ENCODE measurements at places on chromosomes 16 and 17.
A peak's percentile ranks its signal among the peaks of the same experiment; 100 is the strongest.

DNA sequence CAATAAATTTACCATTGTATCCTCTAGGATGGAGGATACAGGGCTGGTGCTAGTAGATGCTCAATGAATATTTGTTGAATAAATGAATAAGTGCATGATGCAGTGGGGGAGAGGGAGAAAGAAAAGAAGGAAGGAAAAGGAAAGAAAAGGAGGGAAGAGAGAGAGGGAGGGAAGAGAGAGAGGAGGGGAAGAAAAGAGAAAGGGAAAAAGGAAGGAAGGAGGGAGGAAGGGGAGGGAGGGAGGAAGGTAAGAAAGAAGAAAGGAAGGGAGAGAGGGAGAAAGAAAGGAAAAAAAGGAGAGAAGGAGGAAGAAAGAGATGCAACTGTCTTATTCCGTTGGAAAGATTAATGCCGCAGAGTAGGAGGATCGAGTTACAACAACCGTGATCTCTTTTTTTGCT is 30.4 kb downstream of the HSBP1 start:
- DNase-seq = no peak

DNA sequence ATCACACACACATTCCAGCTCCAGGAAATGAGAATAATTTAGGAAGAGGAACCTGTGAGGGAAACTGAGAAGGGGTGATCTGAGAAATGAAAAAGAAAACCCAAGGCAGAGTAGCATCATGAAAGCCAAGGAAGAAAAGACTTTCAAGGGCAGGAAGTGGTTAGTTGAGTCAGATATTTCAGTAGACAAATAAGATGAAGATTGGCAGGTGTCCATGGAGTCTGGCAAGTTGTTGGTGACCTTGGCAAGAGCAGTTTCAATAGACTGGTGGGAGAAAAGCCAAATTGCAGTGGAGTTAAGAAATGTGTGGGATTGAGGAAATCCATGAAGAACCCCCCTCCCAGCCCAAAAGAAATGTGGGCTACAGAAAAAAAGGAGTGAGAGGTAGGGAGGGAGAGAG is 10.7 kb downstream of the GNAO1 start:
- no peak for DNase-seq

DNA sequence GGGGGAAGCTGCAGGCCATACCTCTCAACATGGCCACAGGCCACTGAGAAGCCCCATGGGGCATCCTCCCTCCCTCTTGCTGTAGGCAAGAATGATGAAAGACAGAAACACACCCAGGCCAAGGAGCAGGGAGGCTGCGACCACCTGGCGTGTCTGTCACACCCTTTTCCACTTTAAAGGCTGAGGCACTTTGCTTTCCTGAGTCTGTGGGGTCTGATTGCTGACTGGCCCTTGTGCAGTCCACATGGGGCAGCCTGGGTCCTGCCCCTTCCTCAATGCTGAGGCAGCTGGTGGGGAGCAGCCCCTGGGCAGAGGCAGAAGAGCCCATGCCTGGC is 8.7 kb downstream of the TMEM204 start:
- peak; percentile 25 for DNase-seq

- DNase-seq = peak; percentile 23
Observed at GRCh38 chr17:43324205-43324893, 74.4 kb upstream of the ARL4D start.

- no peak for DNase-seq
Observed at GRCh38 chr17:3539881-3540540, 17.6 kb downstream of the TRPV3 start.

GRCh38 chr17:31509095-31509804 is 117.8 kb downstream of the RAB11FIP4 start:
- DNase-seq = no peak

DNA sequence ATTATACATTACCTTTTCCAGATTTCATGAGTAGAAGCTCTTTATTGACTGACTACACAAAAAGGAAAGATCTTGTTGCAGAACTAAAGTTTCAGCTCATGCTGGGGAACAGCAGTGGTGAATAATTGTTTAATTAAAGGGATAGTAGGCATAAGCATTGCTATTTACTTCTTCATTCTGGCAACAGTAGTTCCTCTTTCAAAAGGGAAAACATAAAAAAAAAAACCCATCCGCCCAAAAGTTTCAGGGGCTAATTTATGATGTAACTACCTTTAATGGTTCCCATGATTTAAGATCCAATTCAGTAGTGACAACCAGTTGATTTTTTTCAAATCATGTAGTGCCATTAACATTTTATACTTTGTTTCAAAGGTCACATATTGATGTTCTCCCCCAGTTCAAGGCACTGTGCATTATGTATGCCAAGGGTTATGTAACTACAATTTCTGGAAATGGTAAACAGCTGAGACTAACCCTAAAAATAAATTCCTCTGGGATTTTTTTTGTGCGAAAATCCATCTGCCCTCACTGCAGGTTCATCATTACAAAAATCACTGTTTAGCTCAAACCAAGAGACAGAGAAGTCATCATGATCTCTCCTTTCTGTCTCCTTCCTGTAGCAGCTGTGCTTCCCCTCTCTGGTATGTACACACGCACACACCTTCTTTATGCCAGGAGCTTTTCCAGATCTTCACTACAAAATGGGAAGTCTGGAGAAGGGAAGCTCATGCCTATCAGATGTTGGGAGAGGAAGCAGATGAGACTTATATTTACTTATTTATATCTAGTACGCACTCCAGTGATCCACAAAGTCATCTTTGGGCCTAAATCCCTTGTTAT is 2.2 kb upstream of the PHLPP2 start:
- peak; percentile 37 for DNase-seq

- DNase-seq = no peak
Observed at GRCh38 chr17:57512258-57512657, 232.8 kb downstream of the CCDC182 start.

- no peak for DNase-seq
Observed at GRCh38 chr17:27446569-27447301, 9.5 kb upstream of the KSR1 start.

- DNase-seq = peak; percentile 98
Observed at GRCh38 chr17:51259564-51260236, at the start of gene MBTD1. Gene MBTD1, minus strand, starts transcription at chr17:51260049. Its CDS starts 34,888 bp downstream, at chr17:51225161.

DNA sequence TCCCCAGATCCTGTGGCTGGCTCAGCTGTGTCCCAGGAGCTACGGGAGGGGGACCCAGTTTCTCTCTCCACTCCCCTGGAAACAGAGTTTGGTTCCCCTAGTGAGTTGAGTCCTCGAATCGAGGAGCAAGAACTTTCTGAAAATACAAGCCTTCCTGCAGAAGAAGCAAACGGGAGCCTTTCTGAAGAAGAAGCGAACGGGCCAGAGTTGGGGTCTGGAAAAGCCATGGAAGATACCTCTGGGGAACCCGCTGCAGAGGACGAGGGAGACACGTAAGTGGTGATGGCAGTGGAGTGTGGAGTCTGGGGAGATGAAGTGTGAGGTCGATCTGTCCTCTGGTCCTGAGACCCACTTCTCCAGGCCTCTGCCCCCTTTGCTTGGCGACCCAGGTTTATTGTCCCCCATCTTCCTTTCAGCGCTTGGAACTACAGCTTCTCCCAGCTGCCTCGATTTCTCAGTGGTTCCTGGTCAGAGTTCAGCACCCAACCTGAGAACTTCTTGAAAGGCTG is 585 bp downstream of the WRAP53 start:
- no peak for DNase-seq

- DNase-seq = no peak
Observed at GRCh38 chr16:50244140-50244503, 22.2 kb upstream of the ADCY7 start.

DNA sequence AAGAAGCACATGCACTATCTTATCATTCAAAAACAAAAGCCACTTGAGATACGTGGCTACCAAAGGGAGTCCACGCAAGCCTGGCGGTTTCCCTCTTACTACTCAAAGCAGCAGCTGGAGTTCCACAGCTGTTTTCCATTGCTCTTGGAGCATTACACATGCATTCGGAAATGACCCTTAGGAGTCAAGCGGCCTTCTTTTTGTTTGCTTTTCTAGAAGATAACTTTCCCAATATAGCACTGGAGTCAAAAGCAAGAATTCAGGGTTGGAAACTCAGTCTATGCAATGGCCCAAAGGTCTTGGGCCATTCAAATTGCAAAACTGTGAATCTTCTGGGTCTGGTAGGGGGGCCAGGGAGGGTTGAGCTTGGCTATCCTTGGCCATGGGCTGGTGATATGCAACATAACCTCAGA is 97.8 kb upstream of the MAF start:
- no peak for DNase-seq

DNA sequence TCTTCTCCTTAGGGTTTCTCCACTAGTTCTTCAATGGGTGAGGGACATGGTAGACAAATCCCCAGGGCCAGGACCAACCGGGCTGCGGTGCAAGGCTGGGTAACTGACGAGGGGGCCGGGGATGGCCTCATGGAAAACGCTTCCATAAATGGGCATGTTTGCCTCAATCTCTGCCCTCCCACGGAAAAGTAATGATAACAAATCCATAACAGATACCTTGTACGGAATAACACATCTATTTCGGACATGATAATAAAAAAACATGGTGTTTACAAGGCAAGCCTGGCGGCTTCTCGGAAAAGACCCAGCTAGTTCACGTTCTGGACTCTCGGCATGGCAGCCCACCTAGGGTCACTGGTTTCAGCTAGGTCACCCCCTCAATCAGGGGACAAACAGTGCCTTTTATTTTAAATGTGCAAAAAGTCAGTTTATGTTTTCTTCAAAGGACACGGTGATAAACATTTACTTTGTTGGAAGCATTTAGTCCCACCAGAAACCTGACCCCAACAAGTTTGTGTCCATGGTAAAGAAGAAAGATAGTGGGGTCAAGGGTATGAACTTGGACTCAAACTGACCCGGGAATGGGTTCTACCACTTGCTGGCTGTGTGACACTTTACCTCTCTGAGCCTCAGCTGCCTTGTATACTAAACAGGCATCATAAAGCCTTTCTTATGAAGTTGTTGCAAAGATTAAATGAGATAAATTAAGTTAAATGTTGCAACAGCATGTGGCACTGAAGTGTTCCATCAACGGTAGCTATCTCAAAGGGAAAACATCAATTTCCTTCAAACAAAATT is 1.7 kb downstream of the MYH11 start:
- no peak for DNase-seq

DNA sequence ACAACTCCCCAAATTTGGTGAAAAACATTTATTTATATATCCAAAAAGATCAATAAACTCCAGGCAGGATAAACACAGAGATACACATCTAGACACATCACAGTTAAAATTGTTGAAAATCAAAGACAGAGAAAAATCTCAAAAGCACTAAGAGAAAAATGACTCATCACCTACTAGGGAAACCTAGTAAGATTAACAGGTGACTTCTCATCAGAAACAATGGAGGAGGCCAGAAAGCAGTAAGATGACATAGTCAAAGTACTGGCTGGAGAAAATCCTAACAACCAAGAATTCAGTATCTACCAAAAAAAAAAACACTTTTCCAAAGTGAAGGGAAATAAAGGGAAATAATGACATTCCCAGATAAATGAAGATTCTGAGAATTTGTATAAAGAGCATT is 33.8 kb downstream of the ULK2 start:
- DNase-seq = no peak

- peak; percentile 72 for DNase-seq
Observed at GRCh38 chr17:19762515-19762961, 14.4 kb upstream of the ALDH3A1 start.

DNA sequence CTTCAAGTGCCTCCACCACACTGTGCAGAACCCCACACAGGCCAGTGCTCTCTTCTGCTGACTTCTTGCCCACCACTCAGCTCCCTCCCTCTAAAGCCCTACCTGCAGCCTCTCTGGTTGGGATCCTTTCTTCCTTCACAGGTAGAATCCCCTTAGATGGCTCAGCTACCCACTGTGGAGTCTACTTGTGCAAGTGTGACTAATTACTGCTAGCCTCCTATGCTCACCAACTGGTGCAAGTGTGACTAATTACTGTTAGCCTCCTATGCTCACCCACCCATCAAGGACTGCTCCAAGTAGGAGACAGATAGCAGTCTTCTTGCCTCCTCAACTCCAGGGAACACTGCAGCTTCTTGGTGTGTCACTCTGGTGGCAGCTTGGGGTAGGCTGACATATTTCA is 43.6 kb downstream of the TEX14 start:
- no peak for DNase-seq

DNA sequence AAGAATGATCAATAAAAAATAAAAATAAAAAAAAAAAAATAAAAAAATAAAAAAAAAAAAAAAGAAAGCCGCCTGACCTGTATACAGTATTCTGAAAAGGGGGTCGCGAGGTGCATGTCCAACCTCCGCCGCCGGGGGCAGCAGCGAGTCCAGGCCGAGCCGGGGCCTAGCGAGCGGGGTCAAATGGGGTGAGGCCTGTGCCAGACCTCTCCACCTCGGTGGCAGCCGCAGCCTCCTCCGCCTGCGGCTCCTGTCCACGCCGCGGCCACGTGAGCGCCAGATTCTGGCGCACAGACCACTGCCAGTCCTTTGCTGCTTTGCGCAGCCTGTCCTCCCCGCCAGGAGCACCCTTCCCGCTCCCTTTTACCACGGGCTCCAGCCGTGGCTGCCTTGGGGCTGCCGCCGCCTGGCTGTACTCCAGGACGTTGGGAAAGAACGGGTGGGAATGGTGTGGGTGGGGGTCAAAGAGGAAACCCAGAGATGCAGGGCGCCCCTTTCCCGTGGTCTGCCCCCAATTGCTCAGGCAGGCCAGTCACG is 2.4 kb upstream of the BCKDK start:
- peak; percentile 91 for DNase-seq

DNA sequence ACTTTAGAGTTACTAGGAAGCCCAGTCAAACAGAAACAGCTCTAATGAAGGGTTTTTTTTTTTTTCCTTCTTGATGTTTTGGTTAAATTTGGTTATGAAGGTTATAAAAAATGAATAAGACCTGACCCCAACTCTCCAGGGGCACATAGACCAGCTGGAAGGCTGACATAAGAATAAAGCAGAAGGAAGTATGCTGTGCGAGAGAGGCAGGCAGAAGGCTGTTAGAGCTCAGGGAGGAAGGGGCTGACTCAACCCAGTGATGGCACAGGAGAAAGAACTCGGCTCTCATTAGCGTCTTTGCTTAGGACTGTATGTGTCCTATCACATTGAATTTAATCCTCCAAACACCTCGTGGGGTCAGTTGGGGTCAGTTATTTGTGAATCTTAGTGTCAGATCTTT is 474.6 kb downstream of the PMP22 start:
- DNase-seq = no peak

GRCh38 chr17:72122765-72123529 is 2.1 kb downstream of the SOX9 start:
- DNase-seq = peak; percentile 80

- DNase-seq = no peak
Observed at GRCh38 chr16:67675579-67675935, 8.9 kb downstream of the C16orf86 start.

GRCh38 chr17:10757647-10758046 is 27.8 kb upstream of the TMEM220 start:
- no peak for DNase-seq

- DNase-seq = no peak
Observed at GRCh38 chr16:82136956-82137821, 32.8 kb downstream of the MPHOSPH6 start.

DNA sequence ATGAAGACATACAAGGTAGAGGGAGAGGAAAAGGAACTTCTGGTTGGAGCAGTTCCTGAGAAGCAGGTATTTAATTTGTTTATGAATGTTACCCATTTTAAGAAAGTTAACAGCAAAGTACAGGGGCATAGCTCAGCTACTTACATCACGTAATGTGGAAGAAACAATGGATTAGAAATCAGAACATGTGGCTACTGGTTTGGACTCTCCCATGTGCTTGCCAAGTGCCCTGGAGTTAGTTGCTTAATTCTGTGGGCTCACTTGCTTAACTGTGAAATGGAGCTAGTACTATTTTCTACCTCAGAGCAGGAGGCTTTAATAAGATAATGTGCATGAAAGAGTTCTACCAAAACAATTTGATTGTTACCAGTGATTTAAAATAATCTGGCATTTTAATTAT is 27.3 kb downstream of the RSPRY1 start:
- DNase-seq = no peak

Data from GM20000 (cell line).